Astrocyte (in vitro differentiated cells and primary cell): ENCODE measurements at places on chromosomes 16 and 17. TPM values are rescaled to one million over a fixed set of nuclear protein-coding genes. Genes with fewer than 3 reads are reported as not detected.
A peak's percentile ranks its signal among the peaks of the same experiment; 100 is the strongest.

DNA sequence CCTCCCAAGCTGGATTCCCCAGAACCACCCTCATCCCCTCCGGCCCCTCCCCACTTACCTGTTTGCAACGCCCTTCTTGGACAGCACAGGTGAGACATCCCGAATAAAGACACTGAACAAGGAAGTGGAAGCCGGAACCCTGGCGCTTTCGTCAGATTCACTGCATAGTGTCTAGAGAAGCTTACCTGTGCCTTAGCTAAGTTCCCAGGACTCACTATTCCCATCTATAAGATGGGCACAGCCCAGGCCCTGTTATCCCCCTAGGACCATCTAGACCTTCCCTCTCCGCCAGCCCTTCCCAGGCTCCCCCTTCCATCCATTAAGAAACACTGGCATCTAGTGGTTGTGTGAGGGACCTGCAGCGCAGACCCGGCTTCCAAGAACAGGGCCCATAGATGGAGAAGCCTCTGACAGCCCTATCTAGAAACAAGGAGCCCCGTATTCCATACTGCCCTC lies 26.9 kb upstream of the RPL38 start:
- DNase-seq: peak; percentile 27
- H3K36me3 ChIP-seq: no peaks in the 10 kb centered on the region
- H3K27me3 ChIP-seq: peaks cover 7% of the 10 kb centered on the region
- no peak overlapping the region for H3K4me3 ChIP-seq
- H3K27ac ChIP-seq: no peak overlapping the region

- peaks cover 6% of the 10 kb centered on the region for H3K4me1 ChIP-seq
- H3K36me3 ChIP-seq: peaks cover 16% of the 10 kb centered on the region
- H3K4me3 ChIP-seq: no peak overlapping the region
- H3K27me3 ChIP-seq: no peaks in the 10 kb centered on the region
- no peak for DNase-seq
- no peak overlapping the region for H3K27ac ChIP-seq
These were observed 8.9 kb downstream of the NMT1 start for GRCh38 chr17:45070001-45070400.

- DNase-seq: peak; percentile 71
- H3K36me3 ChIP-seq: peaks cover 15% of the 10 kb centered on the region
- peaks cover 18% of the 10 kb centered on the region for H3K4me1 ChIP-seq
- peak within 1 kb of the TSS; percentile 89 for H3K4me3 ChIP-seq
- peak within 1 kb of the TSS; percentile 93 for H3K27ac ChIP-seq
These were observed at the start of gene HEATR3 for GRCh38 chr16:50065624-50066481. HEATR3 (plus strand) TSS chr16:50065970; CDS start chr16:50066132, 162 bp downstream.

DNA sequence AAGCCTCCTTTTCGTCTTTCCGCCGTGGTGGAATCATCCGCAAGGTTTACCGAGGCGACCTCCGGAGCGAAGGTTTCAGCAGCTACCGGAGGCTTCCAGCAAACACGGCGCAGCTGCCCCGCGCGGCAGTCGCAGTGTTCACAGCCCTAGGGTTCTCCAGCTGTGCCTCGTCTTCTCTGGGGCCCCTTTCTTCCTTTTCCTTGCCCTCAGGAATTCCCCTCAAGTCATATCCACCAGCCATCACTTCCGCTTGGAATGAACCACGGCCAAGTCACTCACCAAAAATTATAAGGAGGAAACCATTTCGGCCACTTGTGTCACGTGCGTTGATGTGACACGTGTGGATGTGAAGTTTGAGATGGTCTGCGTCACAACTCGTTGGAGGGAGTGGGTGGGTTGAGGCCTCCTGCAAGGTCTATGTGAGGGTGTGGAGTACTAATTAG lies 636 bp upstream of the ERN1 start:
- peak; percentile 36 for DNase-seq
- H3K27ac ChIP-seq: peak overlapping the region; percentile 70
- H3K4me3 ChIP-seq: peak overlapping the region; percentile 53
- H3K27me3 ChIP-seq: no peaks in the 10 kb centered on the region
- no peaks in the 10 kb centered on the region for H3K36me3 ChIP-seq

DNA sequence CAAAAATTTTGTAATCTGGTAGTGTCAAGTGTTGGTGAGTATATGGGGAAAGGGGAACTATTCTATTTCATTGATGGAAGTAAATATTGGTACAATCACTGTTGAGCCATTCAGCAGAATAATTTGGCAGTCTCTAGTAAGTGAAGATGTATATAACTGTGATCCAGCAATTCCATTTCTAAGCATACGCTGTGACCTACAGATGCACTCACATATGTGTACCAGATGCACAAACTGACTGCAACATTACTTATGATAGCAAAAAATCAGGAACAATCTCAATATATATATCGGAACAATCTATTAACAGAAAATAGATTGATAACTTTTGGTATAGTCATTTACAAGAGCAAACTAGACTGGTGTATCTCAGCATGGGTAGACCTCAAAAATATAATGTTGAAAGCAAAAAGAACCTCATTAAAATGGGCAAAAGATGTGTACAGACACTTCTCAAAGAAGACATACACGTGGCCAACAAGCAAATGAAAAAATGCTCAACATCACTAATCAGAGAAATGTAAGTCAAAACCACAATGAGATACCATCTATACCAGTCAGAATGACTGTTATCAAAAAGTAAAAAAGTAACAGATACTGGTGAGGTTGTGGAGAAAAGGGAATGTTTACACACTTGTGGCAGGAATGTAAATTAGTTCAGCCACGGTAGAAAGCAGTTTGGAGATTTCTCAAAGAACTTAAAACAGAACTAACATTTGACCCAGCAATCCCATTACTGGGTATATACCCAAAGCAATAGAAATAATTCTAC lies 20.7 kb downstream of the ADAP2 start:
- no peaks in the 10 kb centered on the region for H3K36me3 ChIP-seq
- peak; percentile 48 for DNase-seq
- no peak overlapping the region for H3K4me3 ChIP-seq
- H3K27me3 ChIP-seq: no peaks in the 10 kb centered on the region
- H3K4me1 ChIP-seq: no peaks in the 10 kb centered on the region

- peak overlapping the region; percentile 80 for H3K27ac ChIP-seq
- H3K4me1 ChIP-seq: peaks cover 66% of the 10 kb centered on the region
- H3K4me3 ChIP-seq: no peak overlapping the region
- H3K36me3 ChIP-seq: no peaks in the 10 kb centered on the region
- H3K27me3 ChIP-seq: no peaks in the 10 kb centered on the region
These were observed 176.5 kb downstream of the SEC14L1 start for GRCh38 chr17:77317091-77317750.

- no peaks in the 10 kb centered on the region for H3K4me1 ChIP-seq
- no peak overlapping the region for H3K4me3 ChIP-seq
- DNase-seq: no peak
- peaks cover 33% of the 10 kb centered on the region for H3K36me3 ChIP-seq
- no peaks in the 10 kb centered on the region for H3K27me3 ChIP-seq
- no peak overlapping the region for H3K27ac ChIP-seq
These were observed 41.0 kb downstream of the NDE1 start for GRCh38 chr16:15691046-15691445.

DNA sequence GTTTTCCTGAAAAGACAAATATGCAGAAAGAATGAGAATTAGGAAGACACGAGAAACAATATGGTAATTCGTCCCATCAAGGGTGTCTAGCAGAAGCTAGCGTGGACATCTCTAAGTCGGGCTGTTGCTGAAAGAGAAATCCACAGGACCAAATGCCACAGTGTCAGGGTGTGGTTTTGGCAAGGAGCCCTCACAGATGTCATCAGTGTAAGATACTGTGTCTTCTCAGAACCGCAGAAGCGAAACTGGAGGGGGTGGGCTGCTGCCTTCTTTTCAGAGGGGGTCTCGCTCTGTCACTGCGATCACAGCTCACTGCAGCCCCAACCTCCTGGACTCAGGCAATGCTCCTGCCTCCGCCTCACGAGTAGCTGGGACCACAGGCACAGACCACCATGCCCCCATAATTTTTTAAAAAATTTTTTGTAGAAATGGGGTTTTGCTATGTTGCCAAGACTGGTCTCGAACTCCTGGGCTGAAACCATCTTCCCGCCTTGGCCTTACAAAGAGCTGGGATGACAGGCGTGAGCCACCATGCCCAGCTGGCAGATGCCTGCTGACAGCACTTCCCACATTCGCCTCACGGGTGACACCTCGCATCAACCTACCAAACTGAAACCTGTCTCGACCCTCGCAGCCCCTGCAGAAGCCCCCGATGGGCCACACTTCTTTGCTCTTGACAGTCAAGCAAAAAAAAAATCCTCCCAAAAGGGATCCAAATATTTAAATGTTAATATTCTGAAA lies 26.2 kb downstream of the TRAP1 start:
- H3K4me3 ChIP-seq: no peak overlapping the region
- no peak overlapping the region for H3K27ac ChIP-seq
- peaks cover 13% of the 10 kb centered on the region for H3K36me3 ChIP-seq
- no peaks in the 10 kb centered on the region for H3K27me3 ChIP-seq
- peaks cover 9% of the 10 kb centered on the region for H3K4me1 ChIP-seq
- no peak for DNase-seq

GRCh38 chr17:80838311-80839025 lies 153.2 kb upstream of the CHMP6 start:
- DNase-seq: no peak
- H3K4me3 ChIP-seq: no peak overlapping the region
- H3K27me3 ChIP-seq: no peaks in the 10 kb centered on the region
- no peaks in the 10 kb centered on the region for H3K36me3 ChIP-seq

DNA sequence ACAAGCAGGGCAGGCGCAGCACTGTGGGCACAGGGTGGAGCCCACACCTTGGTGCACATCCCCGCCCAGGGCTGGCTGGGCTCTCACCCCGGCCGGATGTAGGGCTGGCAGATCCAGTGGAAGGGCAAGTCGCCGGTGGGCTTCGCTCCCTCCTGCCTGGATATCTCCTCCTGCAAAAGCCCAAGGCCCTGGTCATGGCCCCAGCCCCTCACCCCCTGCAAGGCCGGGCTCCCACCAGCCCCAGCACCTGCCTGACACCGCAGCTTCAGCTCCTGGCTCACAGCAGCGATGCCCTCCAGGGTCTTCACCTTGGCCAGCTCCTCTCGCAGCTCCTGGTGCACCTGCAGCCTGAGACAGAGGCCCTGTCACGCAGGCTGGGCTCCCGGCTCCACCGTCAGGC lies 5.0 kb downstream of the DUS1L start:
- H3K4me3 ChIP-seq: no peak overlapping the region
- no peak for DNase-seq
- peaks cover 5% of the 10 kb centered on the region for H3K36me3 ChIP-seq
- no peak overlapping the region for H3K27ac ChIP-seq
- no peaks in the 10 kb centered on the region for H3K27me3 ChIP-seq

The PVALEF gene
- not detected in 2 replicates for total RNA-seq

The SMG1 gene
- total RNA-seq: 82.8 and 97.4 TPM in 2 replicates

The VWA3A gene
- total RNA-seq: not detected in 2 replicates
